Stimulated activated CD8-positive, alpha-beta memory T cell treated with anti-CD3 and anti-CD28 coated beads, Interleukin-4, amount 100 ng/mL, for 24 hours (primary cell): ENCODE measurements at places on chromosomes 4 and X.

DNA sequence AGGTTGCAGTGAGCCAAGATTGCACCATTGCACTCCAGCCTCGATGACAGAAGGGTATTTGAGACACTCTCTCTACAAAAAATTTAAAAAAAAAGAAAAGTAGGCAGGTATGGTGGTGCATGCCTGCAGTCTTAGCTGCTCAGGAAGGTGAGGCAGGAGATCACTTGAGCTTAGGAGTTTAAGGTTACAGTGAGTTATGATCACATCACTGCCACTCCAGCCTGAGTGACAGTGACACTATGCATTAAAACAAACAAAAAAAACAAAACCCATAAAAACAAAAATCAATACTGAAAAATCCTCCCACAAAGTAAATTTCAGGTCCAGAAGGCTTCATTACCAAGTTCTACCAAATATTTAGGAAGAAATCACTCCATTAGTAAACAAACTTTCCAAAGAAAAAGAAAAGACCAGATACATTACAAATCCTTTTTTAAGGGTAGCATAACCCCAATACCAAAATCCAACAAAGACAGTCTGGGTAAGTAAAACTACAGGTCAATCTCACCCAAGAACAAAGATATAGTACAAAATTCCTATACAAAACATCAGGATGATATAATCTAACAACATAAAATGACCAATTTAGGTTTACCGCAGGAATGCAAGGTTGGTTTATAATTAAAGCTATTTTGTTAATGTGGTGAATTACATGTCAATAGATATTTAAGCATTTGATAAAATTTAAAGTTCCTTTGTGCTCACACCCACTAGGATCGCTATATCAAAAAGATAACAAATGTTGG, 11.7 kb downstream of the NELFA start:
- no peak for DNase-seq

DNA sequence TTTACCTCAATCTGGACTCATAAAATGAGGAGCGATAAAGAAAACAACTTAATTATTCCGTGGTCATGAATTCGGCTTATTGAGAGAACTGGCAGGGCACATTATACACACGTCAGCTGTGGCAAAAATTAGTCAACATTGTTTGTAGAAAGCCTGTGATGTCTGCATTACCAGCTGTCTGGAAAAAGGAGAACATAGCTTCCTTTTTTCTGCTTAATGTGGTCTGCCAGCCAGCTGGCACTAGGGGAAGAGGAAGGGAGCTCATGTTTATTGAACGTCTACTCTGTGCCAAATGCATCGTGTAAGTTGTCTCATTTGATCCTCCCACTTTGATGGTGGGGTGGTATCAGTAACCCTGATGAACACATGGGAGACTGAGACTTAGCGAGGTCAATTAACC, 367.6 kb downstream of the ARHGAP24 start:
- no peak for DNase-seq

DNA sequence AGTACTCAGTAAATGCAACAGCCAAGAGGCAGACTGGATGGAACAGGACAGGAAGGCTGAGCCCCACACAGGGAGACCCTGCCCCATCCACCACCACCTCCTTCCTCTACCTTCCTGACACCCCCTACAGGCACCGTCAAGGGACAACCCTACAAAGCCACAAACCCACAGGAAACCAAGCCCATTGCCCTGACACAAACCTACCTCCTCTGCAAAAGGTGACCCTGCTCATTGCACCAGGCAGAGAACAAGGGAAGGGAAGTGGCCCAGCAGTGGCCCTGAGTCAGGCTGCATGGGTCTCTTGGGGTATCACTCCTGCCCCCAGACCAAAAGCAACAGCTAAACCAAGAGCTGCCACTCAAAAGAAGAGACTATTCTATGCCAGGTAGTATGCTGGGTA, 21.0 kb downstream of the JAKMIP1 start:
- DNase-seq, result no peak

- DNase-seq, result no peak
These were observed 155.1 kb downstream of the SHROOM3 start for GRCh38 chr4:76589872-76590797.

GRCh38 chr4:46649390-46649789, 259.5 kb upstream of the GABRA2 start:
- DNase-seq, result no peak

DNA sequence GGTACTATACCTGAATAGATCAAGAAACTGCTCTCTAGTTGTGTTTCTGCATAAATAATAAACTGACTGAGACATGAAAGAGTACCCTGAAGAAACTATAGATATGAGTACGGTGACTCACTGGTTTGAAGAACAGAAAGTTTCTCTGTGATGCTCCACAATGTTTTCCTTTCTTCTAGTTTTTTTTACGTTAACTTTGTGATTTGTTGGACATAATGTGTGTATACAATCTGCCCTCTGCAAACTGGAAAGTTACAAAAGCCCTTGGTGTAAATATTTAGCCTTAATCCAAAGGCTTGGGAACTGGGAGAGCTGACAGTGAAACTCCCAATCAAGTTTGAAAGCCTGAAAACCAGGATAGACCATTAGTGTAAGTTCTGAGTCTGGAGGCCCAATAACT, 31.6 kb upstream of the PAPSS1 start:
- DNase-seq, result no peak

DNA sequence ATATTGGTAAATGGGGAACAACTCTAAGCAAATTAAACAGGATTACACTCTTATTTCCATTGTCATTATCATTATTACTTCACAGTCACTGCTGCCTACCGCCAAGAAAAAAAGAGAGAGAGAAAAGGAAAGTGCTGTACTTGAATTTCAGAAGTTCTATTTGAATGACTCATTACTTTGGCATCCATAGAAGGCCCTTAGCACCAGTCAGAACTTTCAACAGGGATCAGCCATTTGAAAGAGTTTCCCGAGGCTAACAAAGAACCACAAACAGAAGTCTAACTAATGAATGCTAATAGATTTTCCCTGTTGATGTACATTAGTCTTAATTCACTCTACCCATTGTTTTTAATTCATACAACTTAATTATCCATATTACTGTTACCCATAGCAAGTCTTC, 116.3 kb downstream of the SHROOM4 start:
- DNase-seq, result no peak

DNA sequence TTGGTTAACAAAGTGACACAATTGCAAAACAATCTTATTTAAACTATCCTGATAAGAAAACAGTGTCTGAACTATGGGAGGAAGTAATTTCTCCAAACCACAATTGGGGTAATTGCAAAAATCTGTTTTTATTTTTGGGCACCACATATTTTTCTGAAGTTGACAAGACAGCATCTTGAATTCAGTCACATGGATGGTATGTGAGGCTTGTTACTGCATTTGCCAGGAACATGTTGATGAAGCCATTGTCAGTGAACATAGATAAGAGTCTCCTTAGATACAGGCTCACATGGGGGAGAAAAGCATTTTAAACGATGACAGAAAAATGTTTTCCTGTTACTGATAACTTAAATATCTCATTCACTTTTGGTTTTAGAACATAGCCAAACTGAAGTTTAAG, 5.5 kb upstream of the USP53 start:
- DNase-seq, result no peak

GRCh38 chr4:38313175-38313574, 350.8 kb upstream of the KLF3 start:
- DNase-seq, result no peak

DNA sequence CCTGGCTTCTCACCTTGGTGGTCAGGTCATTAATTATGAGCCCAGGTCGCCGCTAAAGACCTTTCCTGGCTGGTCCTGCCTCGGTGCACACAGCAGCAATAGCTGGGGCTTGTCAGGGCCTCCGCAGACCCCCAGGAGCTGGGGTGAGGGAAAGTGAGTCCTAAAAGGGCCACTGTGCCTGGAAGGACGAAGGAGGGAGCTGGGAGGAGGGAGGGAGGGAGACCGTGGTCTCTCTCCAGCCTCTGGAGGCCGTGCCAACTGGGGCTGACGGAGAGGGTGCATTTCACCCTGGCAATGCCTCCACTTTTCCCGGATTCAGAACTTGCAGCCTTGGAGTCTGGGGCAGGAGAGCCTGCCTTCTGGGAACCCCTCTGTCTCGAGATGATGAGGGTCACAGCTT, 60.4 kb downstream of the CRLF2 start:
- no peak for DNase-seq

GRCh38 chr4:11446155-11446811, 17.6 kb upstream of the HS3ST1 start:
- DNase-seq, result no peak

GRCh38 chr4:121881158-121881557, 10.9 kb upstream of the BBS7 start:
- DNase-seq, result no peak

DNA sequence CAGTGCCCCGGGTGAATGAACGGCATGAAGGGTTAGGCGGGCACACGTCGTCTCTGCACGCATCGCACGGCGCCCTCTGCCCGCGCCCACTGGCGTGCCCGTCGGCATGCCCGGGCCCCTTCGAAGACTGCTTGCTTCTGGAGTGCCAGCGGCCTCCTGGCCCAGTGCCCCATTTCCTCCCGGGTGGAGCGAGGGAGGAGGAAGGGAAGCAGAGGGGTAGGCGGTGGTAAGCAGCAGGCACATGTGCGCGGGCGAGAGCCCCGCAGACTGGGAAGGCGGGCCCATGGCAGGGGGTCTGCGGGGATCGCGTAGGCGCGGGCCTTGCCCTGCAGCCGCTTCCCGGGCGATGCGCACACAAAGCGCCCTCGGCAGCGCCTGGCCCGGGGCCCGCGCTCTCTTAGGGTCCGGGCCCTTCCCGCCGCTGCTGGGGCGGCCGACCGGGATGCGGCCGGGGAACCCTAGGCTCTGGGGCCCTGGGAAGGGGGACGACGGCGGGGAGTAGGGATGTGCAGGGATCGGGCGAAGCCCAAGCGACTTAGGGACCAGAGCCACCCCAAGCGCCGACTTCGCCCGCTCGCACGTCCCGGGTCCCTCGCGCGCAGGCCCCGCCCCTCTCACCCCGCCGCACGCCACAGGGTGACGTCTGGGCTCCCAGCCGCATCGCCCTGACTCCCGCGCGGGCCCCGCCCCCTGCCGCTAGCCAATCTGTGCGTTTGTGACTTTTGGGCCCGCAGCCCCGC, 866 bp upstream of the EMD start:
- no peak for DNase-seq

DNA sequence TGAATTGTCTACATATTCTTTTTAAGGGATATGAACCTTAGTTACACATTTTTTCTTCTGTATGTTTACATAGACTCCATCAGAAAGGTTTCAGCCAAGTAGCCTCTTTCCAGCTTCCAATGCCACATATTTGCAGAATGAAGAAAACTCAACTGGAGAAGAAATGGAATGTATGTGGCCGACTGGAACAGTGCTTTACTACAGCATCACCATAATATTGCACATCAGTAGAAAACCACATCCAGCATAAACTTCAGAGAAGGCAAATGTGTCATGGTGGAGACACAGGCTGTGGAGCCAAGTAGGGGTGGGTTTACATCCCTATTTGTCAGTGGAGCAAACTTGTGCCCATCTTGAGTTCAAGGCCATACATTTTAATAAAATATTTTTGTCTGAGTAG, 204.8 kb upstream of the LDB2 start:
- DNase-seq, result no peak

GRCh38 chr4:174763454-174764104, 65.5 kb downstream of the GLRA3 start:
- no peak for DNase-seq

DNA sequence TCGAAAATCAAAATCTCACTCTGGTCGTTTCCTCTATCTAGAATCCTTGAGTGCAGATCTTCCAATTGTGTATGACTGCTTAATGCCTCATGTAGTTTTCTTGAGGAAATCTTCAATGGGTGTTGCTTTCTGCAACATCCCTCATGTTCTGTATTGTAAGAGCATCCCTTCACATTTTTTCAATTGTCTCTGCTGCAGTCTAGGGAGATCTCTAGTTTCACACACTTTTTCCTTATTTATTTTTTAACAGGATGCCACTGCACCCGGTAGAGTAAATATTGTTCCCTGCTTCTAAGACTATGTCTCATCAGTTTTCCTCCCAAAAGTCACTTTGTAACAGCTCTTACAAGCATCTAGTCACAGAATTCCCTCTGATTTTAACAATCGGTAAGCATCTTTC, 50.3 kb downstream of the UGT2B4 start:
- no peak for DNase-seq

- DNase-seq, result no peak
These were observed 32.3 kb upstream of the ZFX start for GRCh38 chrX:24117258-24117657.

- no peak for DNase-seq
These were observed 239.6 kb upstream of the VEGFC start for GRCh38 chr4:177032341-177032740.

DNA sequence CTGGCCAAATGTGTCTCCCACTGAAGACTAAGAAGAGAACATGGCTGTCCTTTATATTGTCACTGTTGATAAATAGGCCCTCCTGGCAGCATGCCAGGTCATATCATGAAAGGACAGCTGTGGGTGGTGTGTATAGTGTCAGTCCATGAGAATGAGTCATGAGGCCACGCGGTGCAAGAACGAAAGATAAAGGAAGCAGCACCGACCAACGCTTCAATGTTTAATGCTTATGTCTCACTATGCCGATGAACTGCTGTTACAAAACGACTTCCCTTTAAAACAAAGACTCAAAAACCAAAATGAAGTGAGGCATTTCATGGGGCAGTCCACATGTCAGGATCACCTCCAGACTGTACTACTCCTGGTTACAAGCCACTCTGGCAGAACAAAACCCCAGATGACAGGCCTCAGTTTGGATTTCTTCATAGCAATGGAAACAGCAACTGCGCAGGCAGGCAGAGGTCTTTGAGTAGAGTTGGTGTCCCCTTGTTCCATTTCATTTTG, 5.2 kb upstream of the TCEANC start:
- DNase-seq, result peak; percentile 38

GRCh38 chr4:82123934-82124333, 249.9 kb downstream of the HNRNPD start:
- DNase-seq, result no peak

DNA sequence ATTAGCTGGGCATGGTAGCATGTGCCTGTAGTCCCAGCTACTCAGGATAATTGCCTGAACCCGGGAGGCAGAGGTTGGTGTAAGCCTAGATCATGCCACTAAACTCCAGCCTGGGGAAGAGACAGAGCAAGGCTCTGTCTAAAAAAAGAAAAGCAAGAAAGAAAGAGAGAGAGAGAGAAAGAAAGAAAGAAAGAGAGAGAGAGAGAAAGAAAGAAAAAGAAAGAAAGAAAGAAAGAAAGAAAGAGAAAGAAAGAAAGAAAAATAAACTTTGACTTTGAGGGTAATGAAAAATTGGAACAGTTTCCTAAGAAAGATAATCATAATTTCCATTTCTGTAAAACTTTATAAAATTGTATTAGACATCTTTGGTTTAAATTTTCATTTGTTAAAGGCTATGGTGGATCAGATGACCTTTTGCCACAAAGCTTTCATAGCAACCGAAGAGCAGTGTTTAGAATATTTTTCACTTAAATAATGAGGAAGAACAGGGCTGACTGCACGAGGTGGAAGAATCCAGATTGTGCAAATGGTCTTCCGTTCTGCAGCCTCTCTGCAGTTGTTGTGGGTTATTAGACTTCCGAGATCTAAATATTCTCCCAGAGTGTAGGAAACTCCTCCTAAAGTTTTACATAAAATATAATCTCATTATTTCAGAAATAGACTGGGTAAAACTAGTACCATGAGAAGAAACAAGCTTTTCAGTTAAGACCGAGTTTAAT, 55.9 kb downstream of the RBM47 start:
- no peak for DNase-seq
